Stimulated activated effector memory CD8-positive, alpha-beta T cell treated with anti-CD3 and anti-CD28 coated beads, Interleukin-12 subunit alpha, Interleukin-12 subunit beta, amount 100 ng/mL, for 72 hours (primary cell): ENCODE measurements at places on chromosomes 12 and 14.

GRCh38 chr14:51251486-51251885 is 11.4 kb downstream of the TMX1 start:
- no peak for DNase-seq

DNA sequence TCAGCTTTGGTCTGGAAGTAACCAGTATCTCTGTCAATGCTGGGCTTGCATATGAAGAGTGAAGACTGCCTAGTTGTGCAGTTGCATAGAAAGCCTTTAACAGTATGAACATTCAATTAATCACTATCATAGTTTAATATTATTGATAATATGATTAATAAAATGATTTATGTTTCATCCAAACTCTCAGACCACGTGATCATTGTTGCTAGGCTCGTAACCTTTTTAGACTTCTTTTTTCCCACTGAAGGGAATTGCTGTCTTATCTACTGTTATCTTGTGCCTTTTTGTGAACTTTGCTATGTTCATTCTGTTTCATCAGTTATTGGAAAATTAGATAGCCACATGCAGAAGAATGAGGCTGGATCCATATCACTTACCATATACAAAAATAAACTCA is 536.4 kb upstream of the NOVA1 start:
- DNase-seq = no peak

DNA sequence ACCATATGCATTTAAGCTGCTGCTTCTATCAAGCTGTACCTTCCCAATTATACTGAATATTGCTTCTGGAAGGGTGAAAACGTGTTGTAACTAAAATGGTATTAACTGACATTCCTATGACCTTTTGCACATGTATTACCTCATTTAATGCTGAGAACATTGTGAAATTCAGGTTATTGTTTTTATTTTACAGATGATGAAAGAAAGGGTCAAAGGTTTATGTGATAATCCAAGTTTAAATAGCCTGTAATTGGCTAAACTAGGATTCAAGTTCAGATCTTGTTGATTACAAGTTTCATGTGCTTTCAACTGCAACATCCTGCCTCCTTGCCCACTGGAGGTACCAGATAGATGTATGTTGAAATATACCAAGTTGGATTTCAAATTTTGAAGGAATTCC is 433.3 kb upstream of the PRICKLE1 start:
- DNase-seq = no peak

DNA sequence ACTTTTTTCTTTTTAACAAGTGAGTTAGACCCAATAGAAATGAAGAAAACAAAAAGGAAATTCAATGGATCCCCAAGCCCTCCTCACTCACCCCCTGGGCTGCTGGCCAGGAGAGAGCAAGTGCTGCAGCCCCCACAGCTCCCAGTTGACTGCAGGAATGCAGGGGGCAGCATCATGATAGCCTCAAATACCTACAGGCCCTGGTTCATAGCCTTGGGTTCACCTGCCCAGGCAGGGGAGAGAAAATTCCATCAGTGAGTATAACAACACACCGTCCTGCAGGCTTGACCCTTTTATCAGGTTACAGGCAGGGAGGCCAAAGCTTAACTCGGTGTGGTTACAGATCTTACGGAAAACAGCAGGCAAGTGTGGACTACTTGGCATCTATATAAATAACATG is 76.3 kb downstream of the PHLDA1 start:
- DNase-seq = no peak

DNA sequence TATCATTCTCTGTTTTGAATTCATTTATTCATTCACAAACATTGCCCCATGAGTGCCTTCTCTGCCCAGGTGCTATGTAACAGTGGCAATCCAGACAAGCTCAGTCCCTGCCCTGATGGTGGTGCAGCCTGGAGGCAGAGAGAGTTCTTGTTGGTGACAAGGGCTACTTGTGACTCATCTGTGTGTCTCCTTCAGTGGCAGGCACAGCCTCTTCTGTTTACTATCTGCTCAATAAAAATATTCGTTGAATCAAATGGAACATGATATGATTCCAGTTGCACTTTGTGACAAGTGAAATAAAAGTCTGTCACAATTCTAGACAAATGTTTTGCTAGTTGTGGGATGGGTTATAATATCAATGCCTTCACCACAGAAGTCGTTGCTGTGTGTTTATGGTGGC is 20.6 kb upstream of the CPM start:
- DNase-seq = no peak

GRCh38 chr12:114764510-114764909 is 80.5 kb upstream of the TBX3 start:
- no peak for DNase-seq

DNA sequence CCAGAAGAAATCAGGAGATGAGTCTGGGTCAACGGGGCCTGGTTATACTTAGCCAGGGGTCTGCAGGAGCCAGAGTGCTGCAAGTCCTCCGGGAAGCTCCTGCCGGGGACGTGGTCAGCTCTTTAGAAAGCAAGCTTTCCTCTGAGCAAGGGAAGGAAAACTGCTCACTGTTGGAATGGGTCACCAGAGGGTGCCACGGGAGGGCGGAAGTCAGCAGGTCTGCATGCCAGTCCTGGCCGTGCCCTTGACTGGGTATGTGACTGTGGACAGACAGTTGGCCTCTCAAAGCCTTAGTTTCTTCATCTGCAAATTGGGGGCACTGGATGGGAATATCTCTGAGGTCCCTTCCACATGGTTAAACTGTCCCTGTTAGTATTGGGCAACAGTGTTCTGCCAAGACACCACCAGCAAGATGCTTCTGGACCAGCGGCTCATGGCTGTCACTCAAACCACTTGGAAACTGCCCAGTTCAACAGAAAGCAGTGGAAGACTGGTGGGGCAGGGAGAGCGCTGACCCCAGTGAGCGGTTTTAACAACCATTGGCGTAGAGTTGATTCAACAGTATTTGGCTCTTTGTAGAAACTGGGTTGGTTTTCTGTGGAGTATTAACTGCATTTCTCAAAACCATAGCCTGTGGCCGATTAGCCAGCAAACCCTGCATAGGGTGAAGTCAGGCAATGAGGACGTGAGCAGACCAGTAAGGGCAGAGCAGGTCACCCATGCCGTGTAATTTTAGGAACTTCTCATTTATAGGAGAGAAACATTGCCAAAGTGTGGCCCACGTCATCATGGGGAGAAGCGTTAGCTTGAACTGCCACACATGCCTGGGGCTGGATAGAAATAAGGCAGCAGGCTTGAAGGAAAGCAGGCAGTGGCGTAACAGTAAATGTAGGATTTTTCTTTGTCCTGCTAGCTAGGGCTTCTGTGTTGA is 163.9 kb upstream of the PRMT8 start:
- DNase-seq = no peak

GRCh38 chr14:51431033-51431709 is 191.1 kb downstream of the TMX1 start:
- no peak for DNase-seq

GRCh38 chr14:51507906-51508511 is 143.7 kb upstream of the FRMD6 start:
- no peak for DNase-seq

DNA sequence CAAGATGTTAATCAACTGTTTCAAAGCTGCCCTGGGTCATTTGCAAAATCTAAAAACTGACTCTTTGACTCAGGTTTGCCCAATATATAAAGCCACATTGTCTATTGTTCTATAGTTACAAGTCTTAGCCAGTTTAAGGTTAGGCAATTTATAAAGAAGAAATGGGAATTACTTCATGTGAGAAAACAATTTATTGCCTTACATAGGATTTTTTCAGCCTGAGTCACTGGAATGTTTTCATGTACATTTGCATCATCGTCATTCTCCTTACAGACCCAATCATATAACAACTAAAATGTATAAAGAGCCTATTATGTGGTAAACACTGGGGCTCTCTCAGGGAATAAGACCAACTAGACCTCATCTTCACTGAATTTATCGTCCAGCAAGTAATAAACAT is 100.3 kb upstream of the PLEKHG7 start:
- no peak for DNase-seq

- DNase-seq = no peak
Observed at GRCh38 chr14:60838601-60839000, 104.0 kb downstream of the MNAT1 start.

DNA sequence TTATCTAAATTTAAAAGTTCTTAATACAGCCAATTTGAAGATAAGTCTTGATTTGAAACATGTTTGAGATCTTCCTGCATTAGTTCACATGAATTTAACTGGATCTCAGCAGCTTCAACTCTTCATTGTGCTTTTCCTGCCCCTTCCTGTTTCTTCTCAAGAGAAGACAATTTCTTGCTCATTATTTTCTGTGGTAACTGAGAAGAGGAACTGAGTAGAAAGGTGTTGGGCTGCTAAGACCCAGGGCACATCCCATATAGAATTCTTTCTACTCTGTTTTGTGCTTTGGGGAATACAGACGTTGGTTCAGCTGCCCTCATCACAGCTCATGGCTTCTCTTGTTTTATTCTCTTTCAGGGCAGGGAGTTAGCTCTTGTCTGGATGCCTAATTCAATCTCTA is 110.2 kb downstream of the SNAPC1 start:
- DNase-seq = no peak

GRCh38 chr14:68075382-68076029 is 255.9 kb downstream of the RAD51B start:
- no peak for DNase-seq

DNA sequence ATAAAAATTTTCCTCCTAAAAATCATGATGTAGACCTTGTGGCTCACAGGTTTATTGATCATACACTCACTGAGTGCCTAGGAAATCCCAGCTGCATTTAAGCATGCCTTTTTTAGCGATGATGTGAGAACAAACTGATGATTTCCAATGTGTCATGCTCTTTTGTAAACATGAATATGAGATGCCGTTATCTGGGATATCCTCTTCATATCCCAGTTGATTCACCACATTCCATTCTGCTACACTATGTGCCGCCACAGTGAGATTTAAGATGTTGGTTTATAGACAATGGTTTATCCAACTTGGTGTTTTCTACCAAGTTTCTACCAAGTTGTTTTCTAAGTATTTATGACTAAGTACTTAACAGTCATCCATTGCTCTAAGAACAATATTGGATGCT is 5.2 kb downstream of the OR4E1 start:
- DNase-seq = no peak

GRCh38 chr14:88168498-88169165 is 154.4 kb downstream of the KCNK10 start:
- peak; percentile 76 for DNase-seq

GRCh38 chr14:100012478-100013327 is 52.5 kb upstream of the EVL start:
- DNase-seq = no peak

- DNase-seq = no peak
Observed at GRCh38 chr12:49233842-49234526, 30.9 kb upstream of the TUBA1C start.

DNA sequence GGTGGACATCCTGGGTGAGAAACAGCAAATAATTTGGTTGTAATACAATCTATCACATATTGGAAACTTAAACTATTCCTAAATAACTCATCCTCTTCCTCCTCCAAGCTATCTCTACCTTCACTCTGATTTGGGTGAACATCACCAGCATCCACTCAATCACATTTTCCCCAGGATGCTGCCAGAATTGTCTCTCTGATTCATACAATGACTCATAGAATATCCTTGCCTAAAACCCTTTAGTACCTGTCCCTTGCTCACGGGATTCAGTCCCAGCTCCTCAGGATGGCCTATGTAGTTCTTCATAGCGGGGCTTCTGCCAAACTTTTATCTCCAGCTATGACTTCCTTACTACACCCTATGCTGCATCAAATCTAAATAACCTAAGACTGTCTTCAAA is 146.8 kb downstream of the EMP1 start:
- DNase-seq = no peak

- DNase-seq = no peak
Observed at GRCh38 chr12:69036533-69036932, 103.6 kb upstream of the CPM start.

GRCh38 chr14:75822522-75823141 is 159.2 kb downstream of the TGFB3 start:
- DNase-seq = no peak

DNA sequence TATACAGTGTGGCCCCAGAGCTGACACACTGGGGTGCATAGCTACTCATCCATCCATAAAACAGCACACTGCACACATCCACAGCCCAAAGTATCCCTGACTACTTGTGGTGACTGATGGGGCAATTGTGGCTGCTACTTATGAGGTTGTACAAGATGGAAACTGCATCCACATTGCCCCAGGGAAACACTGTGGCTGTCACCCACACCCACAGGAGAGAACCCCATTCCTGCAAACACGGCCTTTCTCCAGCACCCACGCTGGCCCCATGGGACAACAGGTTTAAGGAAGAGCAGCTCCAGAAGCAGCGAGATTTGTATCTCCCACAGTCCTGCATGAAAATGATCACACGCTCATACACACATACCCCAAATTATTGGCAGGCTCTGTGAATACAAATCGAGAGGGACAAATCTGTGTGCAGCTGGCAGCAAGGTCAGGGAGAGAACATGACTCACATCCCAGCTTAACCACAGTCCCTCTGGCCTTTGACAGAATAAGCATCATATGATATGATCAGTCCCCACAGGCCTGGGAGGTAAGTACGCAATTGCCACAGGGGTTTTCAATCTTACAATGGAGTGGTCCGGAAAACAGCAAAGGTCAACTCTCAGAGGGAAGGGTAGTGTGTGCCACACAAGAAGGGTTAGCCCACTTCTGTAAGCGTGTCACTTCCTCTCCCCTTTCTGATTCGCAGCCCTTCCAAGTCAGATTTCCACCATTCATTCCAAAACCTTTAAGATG is 61.9 kb downstream of the ESR2 start:
- peak; percentile 71 for DNase-seq

DNA sequence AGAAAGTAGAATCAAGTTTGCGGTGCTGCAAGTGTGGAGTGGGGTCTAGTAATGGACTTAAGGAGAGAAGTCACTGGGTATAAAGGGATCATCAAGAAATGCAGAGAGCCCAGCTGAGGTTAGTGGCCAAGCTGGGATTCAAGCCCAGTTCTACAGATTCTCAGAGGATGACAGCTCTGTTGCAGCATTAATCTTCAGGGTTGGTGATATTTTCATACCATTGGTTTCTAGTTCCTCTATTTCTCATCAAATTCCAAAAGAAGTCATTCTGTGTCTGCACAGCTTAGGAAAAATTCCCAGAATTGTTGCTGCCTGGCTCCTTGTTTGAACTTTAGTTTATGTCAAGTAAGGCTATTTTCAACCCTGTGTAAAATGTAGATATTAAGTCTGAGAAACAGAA is 169.5 kb upstream of the NTF3 start:
- no peak for DNase-seq

GRCh38 chr12:56634837-56635791 is 5.0 kb upstream of the BAZ2A start:
- peak; percentile 56 for DNase-seq

GRCh38 chr14:58428118-58428683 is 682 bp downstream of the KIAA0586 start:
- DNase-seq = no peak

DNA sequence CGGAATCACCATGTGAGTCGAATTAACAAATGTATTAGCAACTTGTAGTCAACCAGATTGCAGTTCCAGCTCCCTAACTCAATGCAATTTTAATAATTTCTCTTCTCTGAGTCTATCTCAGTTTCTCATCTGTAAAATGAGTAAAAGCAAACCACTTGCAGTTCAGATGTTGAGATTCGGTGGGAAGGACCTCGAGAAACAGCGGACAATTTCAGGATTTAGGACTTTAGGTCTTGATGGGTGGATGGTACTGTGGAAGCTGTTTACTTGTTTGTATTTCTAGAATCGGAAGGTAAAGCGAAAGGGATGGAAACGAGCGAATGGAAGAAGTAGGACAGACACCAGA is 510 bp upstream of the TTC8 start:
- DNase-seq = no peak
